GM12878 (cell line): ENCODE measurements at places on chromosomes 7 and 10.

- no peak for DNase-seq
These were observed 176.3 kb upstream of the SLC26A5 start for GRCh38 chr7:103622274-103622673.

- DNase-seq, result no peak
These were observed 861.5 kb downstream of the ANKRD7 start for GRCh38 chr7:119086026-119086425.

- DNase-seq, result no peak
These were observed 6.7 kb upstream of the INHBA start for GRCh38 chr7:41709621-41710020.

DNA sequence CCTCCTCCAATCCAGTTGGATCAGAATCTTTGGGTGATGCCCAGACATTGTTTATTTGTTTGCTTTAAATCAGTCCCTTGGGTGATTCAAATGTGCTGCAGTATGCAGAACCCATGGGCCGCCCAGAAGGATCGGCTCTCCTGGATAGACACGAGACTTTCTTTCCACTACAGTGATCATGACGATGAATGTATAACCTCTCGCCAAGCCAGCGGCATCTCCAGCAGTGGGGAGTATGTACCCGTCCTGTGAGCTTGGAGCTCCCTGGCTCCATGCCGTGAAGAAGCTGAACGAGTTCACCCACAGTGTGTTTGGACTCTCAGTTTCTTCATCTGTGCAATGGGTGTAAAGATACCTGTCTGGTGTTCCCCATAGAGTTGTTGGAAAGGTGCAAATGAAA is 162.3 kb downstream of the CAMK1D start:
- DNase-seq, result no peak

- DNase-seq, result no peak
These were observed 14.7 kb downstream of the LZTS2 start for GRCh38 chr10:101014230-101014884.

DNA sequence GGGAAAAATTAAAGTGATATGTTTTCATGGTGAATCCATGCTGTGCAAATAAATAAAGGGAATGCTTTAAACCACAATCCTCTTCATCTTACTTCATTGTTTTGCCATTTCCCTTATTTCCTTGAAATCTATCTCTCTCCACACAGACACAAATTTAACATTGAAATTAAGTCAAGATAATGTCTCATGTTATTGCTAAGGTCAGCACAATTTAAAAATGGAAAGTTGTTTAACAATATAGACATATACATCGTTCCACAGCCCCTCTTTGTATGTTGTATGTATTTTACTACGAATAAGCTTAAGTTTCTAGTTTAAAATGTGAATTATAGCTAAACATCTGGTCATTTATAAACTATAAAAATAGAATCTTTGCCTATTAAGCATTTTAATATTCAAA is 256.9 kb downstream of the PLXDC2 start:
- no peak for DNase-seq

DNA sequence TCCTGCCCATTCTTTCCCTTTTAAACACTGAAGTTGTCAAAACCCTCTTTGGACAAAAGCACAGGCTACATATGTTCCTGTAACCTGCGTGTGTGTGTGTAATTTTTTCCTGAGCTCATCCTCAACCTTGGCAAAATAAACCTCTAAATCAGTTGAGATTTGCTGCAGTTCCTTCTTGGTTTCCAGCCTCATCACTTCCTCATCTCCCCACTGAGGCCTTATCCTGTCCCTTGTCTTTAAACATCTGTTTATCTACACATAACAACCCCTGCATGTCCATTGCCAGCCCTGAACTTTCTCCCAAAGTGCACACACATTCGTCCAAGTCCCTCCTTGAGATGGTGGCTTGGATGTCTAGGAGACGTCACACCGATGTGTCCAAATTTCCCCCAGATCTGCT is 35.5 kb downstream of the LYZL2 start:
- no peak for DNase-seq

DNA sequence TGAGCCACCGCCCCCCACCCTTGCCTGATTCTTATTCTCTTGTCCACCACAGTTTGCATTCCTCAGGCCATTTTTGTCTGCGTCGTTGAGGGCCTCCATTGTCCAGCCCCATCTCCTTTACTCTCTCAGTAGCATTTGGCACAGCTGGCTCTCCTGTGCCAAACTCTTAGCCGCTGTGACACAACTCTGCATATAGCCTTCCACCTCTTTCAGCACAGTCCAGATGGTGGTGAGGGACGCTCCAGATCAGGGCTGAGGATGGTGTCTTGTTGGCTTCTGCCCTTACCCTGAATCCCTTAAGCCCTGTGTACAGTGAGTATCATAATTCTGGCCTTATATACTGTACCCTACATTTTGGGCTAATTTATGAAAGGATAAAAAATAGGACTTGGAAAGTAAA is 45.6 kb downstream of the BMPR1A start:
- DNase-seq, result no peak

GRCh38 chr7:28774261-28774988 is 183.7 kb downstream of the TRIL start:
- no peak for DNase-seq

- no peak for DNase-seq
These were observed 34.0 kb downstream of the PODXL start for GRCh38 chr7:131522325-131522930.

GRCh38 chr10:74612195-74612594 is 214.2 kb upstream of the KAT6B start:
- no peak for DNase-seq

DNA sequence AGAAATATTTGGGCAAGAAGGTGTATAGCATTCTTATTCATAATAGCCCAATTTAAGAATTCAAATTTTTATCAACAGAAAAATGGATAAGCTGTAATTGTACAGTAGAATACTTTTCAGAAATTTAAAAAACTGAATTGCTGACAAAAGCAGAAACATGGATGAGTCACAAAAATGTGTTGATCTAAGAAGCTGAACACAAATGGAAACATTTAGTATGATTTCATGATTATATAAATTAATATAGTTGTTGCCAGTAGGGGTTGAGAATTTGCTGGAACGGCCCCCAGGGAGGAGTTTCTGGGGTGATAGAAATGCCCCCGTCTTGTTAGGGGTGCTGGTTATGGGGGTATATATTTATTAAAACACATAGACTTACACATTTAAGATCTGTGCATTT is 179.1 kb downstream of the KLF6 start:
- no peak for DNase-seq

DNA sequence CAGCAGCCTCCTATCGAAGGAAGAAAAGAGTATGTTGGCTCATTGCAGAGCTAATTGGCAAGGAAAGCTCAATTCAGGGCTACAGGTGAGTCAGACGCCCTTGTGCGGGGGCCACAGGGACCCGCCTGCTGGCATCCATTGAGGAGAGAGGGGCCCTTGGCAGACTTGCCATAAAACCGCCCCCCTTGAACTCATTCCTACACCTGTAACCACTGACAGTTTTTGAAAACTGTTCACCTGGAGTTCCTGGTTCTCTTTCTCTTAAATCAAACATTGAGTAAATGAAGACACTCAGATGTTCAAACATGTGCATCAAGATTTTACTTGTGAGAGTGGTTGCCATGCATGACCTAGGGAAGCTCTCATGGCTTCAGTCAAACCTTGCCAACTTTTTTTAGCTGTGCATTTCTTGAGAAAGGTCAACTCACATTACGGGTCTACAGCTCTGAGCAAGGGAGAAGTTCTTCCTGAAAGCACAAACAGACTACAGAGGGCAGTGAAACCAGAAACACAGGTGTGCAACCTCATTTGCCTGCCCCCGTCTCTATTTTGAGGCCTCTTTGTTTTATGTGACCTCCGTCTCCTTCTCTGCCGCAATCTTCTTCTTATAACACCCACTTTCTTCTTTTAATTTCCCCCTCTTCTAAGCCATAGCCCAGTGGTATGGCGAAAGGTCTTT is 87.8 kb downstream of the TBXAS1 start:
- DNase-seq, result peak; percentile 82

DNA sequence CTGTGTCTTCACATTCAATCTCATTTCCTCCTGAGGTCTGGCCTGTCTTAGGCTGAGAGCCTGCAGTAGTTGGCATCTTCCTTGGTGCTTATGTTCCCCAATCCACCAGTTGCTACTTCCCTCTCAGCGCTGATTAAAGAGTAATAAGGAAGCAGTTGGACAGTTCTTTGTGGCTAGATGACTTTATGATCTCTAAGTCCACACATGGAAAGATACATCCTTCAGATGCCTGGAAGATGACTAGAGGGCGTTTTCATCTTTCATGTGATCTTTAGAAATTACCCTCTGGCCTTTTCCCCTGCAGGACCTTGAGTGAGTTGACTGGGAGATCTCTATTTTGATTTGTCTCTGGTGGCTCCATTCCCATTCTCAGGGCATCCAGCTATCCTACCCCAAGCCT is 204.5 kb downstream of the GRM3 start:
- no peak for DNase-seq

DNA sequence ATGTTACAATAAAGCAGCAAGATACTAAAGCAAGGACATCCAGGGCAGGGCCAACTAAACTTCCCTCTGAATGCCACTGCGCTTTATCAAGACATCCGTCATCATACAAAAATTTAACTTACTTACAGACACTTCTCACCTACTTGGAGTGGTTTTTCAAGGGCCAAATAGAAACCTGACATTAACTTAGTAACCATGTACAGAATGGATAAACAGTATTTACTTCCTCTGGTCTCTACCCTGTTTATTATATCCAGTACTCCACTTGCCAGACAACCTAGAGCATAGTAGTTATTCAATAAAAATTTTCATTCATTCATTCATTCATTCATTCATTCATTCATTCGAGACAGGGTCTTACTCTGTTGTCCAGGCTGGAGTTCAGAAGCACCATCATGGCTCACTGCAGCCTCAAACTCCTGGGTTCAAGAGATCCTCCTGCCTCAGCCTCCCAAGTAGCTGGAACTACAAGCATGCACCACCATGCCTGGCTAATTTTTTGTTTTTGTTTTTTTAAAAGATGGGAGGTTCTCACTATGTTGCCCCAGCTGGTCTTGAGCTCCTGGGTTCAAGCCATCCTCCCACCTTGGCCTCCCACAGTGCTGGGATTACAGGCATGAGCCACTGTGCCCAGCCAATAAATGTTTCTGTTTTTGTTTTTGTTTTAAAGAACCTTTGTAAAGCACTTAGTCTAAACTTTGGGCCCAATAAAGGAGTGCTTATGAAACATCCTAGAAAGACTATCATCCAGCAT is 19.0 kb downstream of the SMURF1 start:
- DNase-seq, result no peak

DNA sequence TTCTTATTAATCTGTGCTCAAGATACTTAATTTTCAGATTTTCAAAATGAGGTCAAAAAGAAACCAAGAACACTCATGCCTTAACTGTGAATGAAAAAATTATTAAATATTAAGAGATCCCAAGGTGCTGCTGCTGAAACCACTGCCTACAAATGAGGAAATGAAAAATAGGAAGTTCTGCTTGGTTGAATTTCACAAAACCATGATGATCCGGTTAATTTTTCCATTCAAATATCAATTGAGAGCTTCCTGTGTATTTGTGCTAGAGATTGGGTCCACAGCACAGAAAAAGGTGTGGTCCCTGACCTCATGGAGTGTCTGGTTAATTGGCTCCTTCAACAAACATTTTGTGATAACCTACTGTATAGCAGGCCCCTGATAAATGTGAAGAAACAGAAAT is 132.7 kb upstream of the YAE1 start:
- DNase-seq, result peak; percentile 16

DNA sequence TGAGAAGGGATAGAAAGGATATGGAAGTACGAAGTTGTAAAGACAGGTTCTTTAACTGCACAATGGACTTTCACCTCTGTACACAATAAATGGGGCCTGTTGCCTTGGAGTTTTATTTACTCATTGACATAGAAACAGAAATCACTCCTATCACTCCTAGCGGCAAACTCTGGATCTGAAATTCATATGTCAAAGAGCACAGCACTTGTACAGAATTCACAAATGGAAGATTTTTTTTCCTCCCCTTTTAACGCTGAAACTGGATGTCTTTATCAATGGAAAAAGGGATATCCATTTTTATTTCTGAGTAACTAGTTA is 18.2 kb downstream of the NT5C3A start:
- DNase-seq, result no peak

GRCh38 chr7:135784013-135784412 is 35.4 kb upstream of the FAM180A start:
- DNase-seq, result no peak

GRCh38 chr7:974820-975681 is at the start of gene COX19:
TSS of gene COX19 (minus strand) at chr7:975549. CDS start at chr7:975509, 40 bp downstream.
- DNase-seq, result peak; percentile 42

DNA sequence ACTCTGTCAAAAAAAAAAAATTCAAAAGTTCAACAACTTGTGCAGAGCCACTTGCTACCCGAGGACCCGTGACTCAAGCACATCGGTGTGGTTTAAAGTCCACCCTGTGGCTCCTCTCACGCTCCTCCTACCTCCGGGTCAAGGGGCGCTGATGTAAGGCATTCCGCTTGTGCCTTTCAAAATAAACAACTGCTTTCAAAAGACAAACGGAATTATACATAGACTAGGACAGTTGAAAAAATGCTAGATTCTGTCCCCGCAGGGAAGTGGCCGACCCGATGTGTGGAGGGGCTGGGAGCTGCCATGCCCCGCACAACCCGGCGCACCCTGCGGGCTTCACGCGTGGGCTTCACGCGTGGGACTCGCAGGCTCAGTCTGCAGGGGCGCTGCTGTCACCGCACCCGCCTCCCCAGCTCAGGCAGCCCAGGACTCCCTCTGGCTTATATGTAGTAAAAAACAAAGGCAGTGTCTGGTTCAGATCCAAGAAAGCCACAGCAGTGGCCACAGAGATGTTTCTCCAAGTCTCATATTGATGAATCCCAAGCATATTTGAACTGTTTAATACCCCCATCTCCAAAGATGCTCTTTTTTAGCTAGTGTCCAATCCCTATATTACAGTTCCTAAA is 239.7 kb upstream of the INHBA start:
- no peak for DNase-seq
